ENCODE measurements at places on chromosomes 2 and 18.

GRCh38 chr2:207416111-207416510, 113.7 kb upstream of the CREB1 start:
- DNase-seq = no peak

DNA sequence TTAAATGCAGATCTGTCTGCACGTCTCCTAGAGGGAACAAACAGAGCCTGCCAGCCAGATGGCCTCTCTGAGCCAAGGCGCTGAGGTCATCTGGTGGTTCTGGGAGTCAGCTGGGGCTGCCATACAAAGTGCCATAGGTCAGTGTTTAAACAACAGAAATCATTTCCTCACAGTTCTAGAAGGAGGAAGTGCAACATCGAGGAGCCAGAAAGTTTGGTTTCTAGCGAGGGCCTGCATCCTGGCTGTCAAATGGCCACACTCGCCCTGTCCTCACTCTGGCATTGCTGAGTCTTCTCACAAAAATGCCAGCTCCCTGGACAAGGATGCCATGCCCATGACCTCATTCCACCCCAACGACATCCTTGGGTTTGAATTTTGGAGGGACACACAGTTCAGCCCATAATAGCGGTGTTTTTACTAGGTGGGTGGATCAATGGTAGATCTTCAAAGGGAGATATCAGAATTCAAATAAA, 59.6 kb downstream of the MYT1L start:
- no peak for DNase-seq

GRCh38 chr2:57373530-57373929, 673.1 kb upstream of the VRK2 start:
- no peak for DNase-seq

DNA sequence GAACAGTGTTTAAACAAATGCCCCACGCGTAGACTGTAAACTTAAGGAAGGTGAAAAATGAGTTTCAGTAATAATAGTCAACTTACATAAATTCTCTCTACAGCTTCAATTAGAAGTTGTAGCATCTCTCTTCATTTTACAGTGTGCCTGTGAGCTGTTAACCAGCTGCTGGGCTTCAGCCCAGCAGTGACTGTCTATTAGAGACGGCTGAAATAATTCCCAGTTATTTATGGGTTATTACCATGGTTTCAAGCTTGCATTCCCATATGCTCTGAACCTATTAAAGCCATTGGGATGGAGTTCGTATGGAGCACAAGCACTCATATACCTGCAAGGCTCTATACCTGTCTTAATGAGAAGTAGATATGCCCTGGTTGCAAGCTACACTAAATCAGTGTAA, 501.1 kb downstream of the CNTNAP5 start:
- no peak for DNase-seq

GRCh38 chr18:54125429-54125828, 99.0 kb downstream of the MBD2 start:
- peak; percentile 25 for DNase-seq

GRCh38 chr2:149601141-149601796, 13.7 kb upstream of the MMADHC start:
- DNase-seq = no peak

GRCh38 chr2:39772086-39772811, 6.8 kb downstream of the THUMPD2 start:
- DNase-seq = no peak

GRCh38 chr2:85019121-85019520, 48.2 kb downstream of the KCMF1 start:
- DNase-seq = peak; percentile 19

All from kidney (tissue), 22 donors.